ENCODE measurements at places on chromosomes 3 and 15.

DNA sequence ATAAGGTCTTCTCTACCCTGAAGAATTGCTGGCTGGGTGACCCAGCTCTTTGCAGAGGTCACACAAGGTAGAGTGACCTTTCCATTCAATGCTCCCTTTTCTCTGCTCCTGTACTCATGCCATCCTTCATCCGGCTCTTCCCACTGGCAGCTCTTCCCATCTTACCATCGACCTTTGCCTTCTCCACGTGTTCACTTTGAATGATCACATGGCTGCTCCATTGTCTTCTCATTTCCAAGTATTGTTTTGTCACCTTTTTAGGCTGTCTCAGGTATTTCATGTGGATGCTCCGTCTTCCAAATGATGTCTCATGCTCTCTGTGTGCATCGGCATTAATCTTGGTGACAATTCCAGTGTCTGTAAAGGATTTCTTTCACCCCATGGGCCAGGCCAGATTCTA, 76.6 kb upstream of the ONECUT1 start:
- no peak for DNase-seq

DNA sequence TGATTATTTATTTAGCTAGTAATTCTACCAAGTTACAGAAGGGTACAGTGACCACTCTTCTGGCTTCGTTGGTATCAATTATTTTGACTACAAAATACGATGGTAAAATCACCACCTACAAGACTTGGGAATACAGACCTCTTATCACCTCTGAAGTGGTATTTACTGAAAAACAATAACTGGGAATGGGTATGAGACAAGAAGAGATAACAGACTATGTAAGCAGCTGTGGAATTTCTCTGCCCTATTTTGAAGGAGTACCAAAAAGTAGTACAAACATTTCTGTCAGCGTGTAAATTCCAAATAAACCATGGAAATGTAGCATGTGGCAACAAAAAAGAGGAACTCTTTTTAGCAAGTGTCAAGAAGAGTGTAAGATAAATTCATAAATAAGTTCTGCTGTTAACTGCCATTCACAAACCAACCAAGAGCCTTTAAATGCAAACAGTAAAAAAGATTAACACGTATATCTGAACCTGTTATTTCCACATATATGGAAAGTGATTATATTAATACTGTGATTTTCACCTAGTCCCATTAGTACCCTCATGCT, 77.0 kb upstream of the SLC12A8 start:
- no peak for DNase-seq

DNA sequence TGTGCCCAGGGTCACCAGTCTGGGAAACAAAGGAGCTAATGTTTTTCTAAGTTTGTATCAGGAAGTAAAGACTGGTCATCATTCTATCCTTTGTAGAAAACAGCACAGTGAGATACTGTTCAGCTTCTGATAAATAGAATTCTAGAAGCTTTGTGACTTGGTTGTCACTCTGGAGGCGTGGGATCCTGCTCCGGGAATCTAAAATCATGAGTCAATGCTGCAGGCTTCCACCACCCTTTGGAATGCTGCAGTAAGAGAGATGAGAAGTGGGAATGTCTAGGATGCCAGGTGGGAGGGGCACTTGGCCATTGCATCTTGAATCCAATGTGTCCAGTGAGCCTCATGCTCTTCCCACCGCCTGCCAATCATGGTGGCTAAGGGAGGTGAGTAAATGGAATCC, 40.9 kb downstream of the SAMMSON start:
- no peak for DNase-seq

DNA sequence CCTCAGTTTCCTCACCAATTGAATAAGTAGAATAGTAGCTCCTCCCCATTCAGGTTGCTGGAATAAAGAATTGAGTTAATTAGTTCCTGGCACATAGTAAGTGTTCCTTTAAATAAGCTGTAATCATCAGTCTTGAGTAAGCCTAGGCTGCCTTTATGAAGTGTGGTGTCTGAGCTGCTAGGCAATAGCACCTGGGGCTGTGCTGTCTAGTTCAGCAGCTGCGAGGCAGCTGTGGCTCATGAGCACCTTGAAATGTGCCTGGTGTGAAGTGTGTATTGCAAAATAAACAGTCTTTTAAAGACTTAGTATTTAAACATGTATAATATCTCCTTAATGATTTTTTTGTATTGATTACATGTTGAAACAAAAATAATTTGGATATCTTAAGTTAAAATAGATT, 77.6 kb downstream of the TOP2B start:
- no peak for DNase-seq

DNA sequence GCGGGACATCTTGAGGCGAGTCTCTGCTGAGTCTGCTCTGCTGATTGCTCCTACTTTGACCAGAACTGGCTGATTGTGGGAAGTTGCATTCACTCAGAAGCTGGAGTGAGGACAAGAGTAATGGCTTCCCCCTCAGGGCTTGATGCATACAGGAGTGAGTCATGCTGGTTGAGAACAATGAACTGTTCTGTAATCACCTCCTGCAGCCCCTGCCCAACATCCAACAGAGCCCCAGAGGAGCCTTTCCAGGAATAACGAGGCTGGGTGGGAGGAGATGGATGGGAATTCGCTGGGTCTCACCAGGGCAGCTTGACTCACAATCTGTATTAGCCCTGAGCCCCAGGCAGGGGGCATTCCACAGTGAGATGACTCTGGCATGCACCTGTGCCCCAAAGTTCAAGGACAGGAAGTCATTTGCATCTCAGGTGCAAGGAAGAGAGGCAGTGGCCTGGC, 85.0 kb downstream of the RAB11A start:
- no peak for DNase-seq

DNA sequence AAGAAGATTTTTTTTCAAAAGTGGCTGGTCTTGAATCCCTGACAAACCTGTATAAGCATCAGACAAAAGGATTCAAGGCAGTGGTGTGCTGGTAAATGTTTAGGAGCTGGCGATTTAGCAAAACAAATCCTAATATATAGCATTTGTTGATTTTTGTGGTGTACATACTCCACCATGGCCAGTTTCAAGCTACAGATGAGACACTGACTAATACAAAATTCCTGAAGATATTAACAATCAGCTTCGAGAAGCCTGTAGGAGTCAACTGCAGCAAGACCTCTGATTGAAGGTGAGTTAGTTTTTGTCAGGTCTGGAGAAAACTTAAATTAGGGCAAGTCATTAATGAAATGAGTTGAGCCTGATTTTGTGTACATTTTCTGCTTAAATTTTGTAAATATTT, 6.7 kb downstream of the STRIT1 start:
- no peak for DNase-seq
